ENCODE measurements at places on chromosomes 1 and 21.
A peak's percentile ranks its signal among the peaks of the same experiment; 100 is the strongest.

DNA sequence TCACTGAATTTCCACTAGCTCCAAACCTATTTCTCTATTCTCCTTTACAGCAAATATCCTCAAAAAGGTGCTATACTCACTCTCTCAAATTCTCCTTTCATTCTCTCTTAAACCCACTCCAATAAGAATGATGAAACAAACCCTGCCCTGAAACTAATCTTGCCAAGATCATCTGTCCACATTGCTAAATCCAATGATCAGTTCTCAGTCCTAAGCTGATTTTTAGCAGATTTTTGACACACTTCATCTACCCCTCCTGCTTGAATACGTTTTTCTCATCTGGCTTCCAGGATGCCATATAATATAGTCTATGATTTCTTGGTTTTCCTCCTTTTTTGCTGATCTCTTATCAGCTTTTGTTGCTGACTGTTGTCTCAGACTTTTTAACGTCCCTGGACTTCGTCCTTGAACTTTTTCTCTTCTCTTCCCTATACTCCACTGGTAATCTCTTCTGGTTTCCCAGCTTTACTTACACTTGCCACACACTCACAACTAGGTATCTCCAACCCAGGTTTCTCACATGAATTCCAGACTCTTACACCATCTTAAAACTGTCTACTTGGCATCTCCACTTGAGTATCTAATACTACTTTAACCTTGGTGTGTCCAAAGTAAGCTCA, 35.3 kb downstream of the RERE start:
- ATAC-seq, result no peak

DNA sequence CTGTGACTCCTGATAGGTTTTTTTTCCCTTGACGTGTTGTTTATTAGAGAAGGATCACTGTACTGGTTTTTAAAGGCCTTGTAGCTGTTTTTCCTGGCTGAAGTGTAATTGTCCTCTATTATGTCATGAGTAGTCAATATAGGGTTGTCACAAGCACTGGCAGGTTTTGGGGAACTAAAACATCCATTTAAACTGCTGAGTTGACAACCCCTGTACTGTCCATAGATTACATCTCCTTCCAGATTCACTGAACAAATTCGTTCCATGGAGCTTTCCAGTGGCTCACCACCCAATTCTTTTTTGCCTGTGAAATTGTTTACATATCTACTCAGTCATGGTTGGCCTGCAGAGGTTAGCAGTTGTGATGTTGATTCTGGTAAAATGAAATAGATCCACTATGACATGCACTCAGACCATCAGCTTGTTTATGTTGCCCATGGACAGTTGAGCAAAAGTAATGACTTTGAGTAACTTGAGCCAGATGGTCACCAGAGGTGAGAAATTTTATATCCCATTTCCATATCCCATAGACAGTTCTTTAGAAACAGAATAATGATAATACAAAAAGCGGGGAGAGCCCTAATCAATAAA, 59.9 kb upstream of the QSOX1 start:
- no peak for ATAC-seq

- no peak for ATAC-seq
Measured at GRCh38 chr1:6418668-6419396, 887 bp downstream of the HES2 start.

DNA sequence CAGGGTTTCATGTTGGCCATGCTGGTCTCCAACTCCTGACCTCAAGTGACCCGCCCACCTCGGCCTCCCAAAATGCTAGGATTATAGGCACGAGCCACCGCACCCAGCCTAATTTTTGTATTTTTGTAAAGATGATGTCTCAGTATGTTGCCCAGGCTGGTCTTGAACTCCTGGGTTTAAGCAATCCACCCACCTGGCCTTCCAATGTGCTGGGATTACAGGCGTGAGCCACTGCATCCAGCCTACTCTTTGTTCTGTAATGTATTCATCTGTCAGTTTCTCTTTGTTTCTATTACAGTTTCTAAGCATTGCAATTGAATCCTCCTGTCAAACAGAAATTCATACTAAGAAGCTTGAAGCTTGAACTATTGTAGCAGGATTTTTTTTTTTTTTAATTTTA, 54.8 kb upstream of the RCC1 start:
- ATAC-seq, result peak; percentile 30

DNA sequence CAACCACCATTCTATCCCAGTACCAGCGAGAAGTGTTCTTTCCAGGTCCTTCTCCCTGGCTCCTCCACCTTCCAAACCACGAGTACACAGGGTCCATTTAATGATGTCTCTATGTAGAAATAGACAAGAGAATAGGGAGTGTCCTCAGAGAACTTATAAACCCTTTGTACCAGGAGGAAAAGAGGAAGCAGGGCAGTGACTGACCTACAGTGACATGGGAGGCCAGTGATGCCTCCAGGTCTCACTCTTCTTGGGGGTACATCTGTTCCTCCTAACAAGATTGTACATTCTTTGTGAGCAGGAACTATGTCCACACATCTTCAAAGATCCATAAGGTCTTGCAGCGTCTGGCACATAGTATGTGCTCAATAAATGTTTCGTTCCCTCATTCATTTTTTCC, 18.7 kb upstream of the FMOD start:
- no peak for ATAC-seq

GRCh38 chr1:35657851-35658250, 16.5 kb upstream of the PSMB2 start:
- no peak for ATAC-seq

DNA sequence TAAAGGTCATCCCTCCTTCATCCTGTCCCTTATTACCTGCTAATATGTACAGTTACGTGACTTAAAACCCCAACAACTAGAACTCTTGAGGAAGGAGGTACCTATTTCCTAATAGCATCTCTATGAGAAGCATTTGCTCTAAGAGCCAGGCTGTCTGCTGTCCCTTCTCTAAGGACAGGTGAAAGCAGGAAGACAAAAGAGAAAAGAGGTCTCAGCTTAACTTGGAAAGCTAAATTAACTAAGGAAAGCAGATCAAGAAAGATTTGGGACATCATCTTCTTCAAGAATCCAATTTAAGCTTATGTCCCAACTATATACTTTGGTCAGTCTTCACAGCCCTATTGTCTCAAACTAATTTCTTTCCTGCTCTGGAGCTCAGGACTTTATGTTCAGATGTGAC, 2.9 kb downstream of the EGLN1 start:
- no peak for ATAC-seq

DNA sequence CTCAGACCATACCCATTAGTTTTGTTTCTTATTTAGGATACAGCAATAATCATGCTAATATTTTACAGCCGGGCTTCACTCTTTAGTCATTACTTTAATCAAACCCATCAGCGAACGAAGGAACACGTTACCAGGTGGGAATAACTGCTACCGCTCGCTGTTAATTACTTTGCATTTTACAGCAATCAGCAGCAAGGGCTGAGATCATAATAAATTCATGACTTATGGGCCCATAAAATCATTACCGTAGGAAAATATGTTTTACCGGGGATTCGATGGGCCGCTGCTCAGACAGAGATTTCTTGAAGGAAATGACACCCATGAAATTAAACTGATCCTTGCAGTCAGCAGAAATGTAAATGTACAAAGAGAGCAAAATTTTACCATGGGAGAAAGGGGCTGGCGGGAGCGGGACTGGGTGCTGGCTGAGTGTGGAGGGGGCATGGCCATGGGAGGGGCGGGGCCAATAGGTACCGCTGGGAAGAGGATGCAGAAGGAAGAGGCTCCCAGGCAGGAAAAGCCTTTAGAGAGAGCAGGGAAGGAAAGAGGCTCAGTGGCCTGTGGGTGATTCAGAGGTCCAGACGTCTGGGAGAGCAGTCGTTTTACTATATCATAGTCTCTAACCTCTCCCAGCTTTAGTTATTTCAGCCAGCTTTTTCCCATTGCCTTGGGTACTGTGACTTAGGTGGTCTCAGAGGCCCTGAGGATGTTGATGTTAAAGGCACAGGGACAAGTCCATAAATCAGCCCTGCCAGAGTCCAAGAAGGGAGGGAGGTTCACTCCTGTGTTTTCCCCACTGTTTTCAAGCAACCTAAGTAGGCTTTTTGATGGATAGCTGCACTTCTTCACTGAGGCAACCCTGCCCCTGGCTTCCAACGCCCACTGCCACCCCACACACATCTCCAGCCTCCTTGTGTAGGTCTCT, 258.9 kb downstream of the SEC16B start:
- no peak for ATAC-seq

DNA sequence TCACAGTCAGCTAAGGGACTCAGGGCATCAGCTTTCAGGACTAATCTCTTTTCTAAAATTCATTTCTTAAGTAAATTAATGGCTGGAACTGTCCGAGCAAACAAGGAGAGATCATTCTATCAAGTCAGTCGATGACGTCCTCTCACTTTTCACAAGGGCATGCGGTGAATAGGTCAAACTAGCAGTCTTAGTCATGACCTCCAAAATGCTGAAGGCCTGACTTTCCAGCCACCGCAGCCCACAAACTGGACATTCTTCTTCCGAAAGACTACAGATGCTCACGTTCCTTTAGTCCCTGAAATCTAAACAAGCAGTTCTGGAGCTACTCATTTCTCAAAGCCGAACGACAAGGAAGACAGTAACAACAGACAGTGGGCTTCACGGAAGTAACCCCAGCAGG, 127.9 kb downstream of the TIAM1 start:
- ATAC-seq, result no peak

GRCh38 chr1:42955311-42956063, 3.2 kb downstream of the SLC2A1 start:
- no peak for ATAC-seq

GRCh38 chr1:241442686-241443085, 76.9 kb downstream of the FH start:
- no peak for ATAC-seq

GRCh38 chr1:116415699-116416533, 42.9 kb downstream of the ATP1A1 start:
- no peak for ATAC-seq

DNA sequence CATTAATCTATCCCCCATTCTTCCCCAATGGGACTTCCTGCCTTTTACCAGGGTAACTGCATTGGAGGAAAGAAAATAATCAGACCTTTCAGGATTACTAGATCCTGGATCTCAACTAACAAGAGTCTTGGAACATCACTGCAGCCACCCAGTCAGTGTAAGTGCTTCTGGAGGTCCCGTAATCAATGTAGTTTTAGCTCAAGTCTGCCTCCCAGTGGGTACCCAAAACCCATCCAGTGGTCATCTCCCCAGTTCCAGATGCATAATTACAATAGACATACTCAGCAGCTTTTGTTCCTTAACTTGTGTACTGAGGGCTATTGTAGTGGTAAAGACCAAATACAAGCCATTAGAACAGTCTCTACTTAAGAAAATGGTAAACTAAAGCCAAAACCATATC, 319.1 kb downstream of the GPATCH2 start:
- peak; percentile 69 for ATAC-seq

GRCh38 chr1:179365342-179366092, at the start of gene AXDND1:
Gene AXDND1 (plus strand): TSS chr1:179365971. CDS start chr1:179366510, 539 bp downstream.
- peak; percentile 97 for ATAC-seq

DNA sequence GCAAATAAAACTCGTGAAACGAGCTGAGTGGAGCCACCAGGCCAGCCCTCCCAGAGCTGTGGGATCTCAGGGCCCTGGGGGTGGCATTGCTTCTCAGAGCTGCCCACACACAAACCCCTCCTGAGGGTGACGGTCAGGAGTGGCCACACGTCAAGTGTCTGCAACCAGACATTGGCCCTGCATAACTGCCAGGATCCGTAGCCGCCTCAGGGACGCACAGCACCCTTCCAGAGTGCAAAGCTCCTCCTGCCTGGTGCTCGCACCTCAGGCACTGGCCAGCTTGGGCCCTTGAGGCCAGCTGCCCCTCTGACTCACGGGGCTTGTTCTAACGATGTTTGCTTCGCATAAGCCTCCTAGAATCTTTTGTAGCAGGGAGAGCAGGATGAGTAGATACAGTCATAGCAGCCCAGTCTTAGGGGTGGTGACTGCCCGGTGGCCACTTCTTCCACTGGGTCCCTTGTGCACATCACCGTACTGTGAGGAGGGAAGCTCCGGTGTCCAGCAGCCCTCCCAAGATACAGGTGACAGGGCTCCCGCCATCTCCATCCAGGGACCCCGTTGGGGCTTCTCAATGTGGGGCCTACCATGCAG, 5.0 kb downstream of the WNT3A start:
- ATAC-seq, result no peak

DNA sequence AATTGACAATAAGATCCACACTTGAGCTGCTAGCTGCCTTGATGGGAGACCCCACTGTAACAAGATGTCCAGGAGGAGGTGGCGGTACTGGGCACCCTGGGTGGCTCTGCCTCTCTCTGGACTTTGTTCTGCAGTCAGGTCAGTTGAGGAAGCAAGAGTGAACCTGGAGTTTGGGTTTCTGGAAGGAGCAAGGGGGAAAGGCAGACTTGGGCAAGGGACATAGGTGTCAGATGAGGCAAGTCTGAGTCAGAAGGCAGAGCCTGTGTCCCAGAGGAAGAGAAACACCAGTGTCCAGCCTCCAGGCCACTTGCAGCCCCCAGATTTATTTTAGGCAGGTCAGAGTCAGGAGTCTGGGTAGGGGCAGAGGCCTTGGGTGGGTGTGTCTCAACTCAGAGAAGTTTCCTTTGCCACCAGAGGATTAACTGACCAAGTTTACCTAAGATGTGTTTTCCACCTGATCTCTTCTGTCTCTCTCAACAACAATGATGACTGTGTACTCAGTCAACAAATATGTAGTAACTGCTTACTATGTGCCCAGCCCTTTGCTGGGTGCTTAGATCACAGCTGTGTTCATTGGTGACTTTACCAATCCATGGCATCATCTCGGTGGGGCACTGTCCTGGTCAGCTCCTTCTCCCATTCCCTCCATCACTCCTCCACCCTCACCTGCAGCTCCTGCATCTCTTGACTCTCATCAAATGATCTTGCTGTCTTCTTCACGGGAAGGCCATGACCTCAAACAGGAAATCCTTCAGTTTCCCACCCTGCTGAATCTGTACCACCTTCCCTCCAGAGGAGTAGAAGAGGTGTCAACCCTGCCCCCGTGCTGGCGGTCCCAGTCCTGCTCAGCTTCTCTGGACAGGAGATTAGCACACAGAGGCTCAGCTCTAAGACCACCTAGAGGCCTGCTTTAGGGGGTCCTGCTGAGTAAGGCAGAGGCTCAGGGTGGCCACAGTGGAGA, 36.6 kb downstream of the ELF3 start:
- ATAC-seq, result no peak

DNA sequence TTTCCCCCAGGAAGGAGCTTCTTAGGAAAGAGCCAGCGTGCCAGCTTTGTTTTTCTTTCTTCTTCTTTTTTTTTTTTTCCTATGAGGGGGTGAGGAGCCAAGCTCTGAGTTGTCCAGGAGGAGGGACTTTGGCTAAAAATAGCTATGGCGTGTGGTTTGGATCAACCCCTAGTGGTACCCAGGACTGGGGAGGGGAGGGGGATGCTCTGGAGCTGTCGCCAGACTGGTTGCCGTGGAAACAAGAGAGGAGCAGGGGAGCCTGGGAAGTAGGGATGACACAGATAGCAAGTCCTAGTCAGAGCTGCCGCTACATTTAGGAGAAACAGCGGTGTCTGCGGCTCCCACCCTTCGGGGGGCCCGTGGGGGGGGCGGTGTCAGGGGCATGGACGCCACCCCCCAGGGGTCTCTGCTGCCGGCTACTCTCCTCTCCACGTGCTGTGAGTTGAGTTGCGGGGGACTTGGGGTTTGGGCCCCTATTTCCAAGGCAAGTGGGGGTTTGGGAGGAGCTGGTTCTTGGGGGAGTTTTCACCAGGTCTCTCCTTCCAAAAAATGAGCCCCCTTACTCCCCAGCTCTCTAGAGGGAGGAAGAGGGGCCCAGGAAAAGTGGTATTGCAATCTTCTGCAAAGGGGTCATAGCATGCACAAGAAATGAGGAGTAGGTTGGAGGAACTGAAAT, at the start of gene KCNJ9:
Gene KCNJ9 (plus strand): TSS at position 278 of the 676 bp plus-strand sequence. CDS start 2,493 bp downstream, outside the sequence.
- ATAC-seq, result peak; percentile 96
